T-helper 22 cell (primary cell): ENCODE measurements at places on chromosomes 12 and 14.

DNA sequence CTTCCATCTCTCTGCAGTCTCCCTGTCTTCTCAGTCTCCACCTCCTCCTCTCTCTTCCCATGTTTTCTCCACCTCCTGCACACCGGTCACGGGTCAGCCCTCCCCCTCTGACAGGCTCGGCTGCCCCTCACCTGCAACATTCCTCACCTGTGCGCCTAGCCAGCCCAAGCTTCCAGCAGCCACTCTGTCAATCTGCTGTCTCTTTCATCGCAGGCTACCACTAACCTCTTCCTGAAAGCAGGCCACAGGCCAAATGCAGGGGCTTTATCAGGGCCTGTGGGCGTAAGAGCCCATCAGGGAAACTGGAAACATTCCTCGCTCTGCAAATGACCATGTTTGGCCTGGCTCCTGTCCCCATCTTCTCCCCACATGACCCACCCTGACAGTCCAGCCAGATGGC lies 34.5 kb downstream of the CMKLR1 start:
- DNase-seq = no peak

GRCh38 chr12:132633901-132634300 lies 15.3 kb downstream of the P2RX2 start:
- no peak for DNase-seq

DNA sequence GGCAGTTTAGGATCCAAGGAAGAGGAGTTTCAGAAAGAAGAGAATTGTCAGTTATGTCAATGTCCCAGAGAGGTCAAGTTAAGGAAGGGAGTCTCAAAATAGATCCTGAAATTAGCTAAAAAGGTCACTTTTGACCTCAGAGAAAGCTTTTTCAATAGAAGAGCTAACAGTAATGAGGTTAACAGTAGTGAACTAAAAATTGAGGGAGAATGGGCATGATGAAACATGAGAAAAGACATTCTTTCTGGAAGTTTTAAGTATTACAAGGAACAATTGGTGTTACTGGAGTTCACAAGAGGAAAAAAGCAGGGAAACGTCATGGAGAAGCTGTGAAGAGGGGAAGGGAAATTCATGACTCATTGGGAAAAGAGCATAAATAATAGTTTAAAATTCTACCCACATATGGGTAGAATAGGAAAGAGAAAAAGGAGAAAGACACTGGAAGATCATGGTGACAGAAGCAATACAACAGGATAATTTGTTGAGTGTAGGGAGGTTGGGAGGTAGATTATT lies 381.2 kb upstream of the FAR2 start:
- DNase-seq = no peak

DNA sequence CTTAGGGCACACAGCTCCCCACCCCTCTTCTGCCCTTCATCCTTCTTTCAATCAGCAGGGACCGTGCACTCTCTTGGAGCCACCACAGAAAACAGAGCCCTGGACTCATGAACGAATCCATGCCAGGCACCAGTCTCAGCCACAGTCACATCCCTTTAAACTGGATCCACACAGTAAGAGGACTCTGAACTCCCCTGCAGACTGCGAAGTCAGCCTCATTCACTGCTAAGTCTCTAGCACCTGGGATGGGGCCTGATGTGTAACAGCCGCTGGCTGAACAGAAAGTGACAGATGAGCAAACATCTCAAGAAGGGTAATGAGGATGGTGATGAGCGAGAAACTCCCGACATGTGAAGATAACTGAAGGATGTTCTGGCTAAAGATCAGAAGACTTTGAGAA lies 45.8 kb upstream of the IQSEC3 start:
- no peak for DNase-seq
